CD14-positive monocyte (primary cell): ENCODE measurements at places on chromosomes 6 and 20. TPM values are rescaled to one million over a fixed set of nuclear protein-coding genes. Genes with fewer than 3 reads are reported as not detected.
A peak's percentile ranks its signal among the peaks of the same experiment; 100 is the strongest.

DNA sequence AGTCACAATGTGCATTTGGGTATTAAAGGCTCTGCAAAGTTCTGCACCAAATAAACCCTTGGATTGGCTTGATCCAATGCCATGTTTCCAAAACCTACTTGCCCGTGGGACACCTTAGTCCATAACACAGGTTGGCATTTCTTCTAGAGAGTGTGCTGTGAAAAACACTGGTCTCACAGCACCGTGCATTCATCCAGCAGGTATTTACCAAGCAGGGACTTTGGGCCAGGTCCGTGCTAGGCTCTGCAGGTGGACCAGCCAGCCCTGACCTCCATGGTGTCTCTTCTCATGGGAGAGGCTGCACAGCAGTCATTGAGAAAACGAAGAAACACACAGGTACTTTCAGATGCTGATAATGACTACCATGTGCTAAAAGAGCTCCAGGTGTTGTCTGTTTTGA is 112.6 kb downstream of the CDH26 start:
- DNase-seq: no peak

- peak; percentile 37 for DNase-seq
Measured at GRCh38 chr20:884983-885952, 30.9 kb downstream of the ANGPT4 start.

GRCh38 chr6:30149234-30149633 is 11.8 kb downstream of the TRIM10 start:
- DNase-seq: no peak

- no peak for DNase-seq
Measured at GRCh38 chr6:40274058-40274457, 313.1 kb downstream of the LRFN2 start.

- no peak for DNase-seq
Measured at GRCh38 chr20:16819483-16819882, 71.3 kb downstream of the OTOR start.

- no peak for DNase-seq
Measured at GRCh38 chr6:46281110-46281509, 110.3 kb upstream of the ENPP5 start.

Gene BMP7
- polyA plus RNA-seq: not detected in 2 replicates

- peak; percentile 44 for DNase-seq
Measured at GRCh38 chr6:31305703-31306219, 33.9 kb upstream of the HLA-C start.

GRCh38 chr6:166275714-166276166 is 32.5 kb downstream of the PRR18 start:
- DNase-seq: peak; percentile 69

DNA sequence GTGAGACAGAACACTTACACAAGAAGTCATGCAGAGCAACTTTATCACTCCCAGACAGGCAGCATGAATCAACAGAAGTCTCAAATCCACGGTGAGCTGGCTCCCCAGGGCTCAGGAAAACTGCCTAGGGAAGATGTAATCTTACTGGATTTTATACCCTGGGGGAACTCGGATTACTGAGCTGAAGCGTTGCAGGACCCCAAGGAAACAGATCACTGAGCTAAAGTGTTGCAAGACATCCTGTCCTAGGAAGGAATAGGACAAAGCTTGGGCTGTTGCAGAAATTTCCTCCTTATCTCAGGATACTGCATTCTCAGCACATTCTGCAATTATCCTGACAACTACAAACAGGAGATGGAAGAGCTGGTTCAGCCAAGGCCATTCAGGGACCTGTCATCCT is 224.8 kb downstream of the TFAP2A start:
- DNase-seq: no peak

Gene IL17F
- not detected for polyA plus RNA-seq

DNA sequence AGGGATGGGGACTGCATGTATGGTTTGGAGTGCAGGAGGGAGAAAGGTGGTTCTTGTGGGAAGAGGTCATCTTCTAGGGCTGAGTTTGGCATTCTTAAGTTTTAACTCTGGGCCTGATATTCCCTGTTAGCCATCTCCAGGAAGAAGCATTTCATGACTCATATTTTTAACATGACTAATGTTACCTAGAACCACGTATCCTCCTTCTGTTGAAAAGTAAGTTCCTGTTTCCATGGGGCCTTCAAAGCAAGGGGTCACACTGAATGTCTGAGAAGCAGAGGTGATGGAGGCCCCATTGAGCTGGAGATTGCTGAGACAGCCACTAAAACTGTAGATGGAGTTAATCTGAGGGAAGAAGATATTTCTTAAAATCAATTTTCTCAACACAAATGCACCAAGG is 30.2 kb downstream of the FAM229B start:
- DNase-seq: peak; percentile 57

DNA sequence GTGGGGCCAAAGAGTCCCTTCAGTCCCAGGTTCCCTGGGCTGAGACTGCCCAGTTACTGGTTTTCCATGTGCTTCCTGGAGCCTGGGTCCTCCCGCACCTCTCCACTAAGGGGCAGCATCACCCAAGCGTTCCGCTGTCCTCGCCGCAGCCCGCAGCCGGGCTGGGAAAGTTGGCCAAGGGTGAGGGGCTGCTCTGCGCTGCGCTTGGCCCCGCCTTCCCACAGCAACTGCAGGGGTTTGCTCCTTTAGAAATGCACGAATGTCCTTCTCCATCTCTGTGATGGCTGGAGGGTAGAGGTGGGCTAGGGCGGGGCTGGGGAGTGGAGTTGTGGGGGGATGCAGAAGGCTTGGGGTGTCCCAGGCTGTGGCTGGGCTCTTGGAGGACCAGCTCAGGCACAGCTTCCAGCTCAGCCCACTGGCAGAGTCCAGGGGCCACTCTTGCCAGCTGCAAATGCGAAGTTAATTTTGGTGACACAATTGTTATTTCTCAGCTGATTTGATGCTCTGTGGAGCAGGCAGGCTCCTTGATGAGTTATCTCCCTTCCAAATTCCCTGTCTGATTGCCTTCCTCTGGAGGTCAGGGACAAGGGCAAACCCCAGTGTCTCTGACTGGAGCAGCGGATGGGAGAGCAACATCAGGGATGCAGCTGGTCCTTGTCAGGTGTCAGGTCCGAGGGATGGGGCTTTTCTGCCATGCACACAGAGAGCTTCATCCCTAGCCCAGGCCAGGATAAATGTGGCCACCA is 63.2 kb downstream of the NOL4L start:
- peak; percentile 49 for DNase-seq

GRCh38 chr20:32535316-32535952 is 49.7 kb downstream of the NOL4L start:
- no peak for DNase-seq

Gene FABP7
- not detected for polyA plus RNA-seq

GRCh38 chr6:24655215-24655614 is 9.2 kb upstream of the KIAA0319 start:
- DNase-seq: no peak

- no peak for DNase-seq
Measured at GRCh38 chr6:137715589-137716045, 151.4 kb upstream of the TNFAIP3 start.

- DNase-seq: no peak
Measured at GRCh38 chr6:117448732-117449485, 23.2 kb upstream of the ROS1 start.
